CD4-positive, alpha-beta T cell (primary cell): ENCODE measurements at places on chromosomes 3 and 15.

DNA sequence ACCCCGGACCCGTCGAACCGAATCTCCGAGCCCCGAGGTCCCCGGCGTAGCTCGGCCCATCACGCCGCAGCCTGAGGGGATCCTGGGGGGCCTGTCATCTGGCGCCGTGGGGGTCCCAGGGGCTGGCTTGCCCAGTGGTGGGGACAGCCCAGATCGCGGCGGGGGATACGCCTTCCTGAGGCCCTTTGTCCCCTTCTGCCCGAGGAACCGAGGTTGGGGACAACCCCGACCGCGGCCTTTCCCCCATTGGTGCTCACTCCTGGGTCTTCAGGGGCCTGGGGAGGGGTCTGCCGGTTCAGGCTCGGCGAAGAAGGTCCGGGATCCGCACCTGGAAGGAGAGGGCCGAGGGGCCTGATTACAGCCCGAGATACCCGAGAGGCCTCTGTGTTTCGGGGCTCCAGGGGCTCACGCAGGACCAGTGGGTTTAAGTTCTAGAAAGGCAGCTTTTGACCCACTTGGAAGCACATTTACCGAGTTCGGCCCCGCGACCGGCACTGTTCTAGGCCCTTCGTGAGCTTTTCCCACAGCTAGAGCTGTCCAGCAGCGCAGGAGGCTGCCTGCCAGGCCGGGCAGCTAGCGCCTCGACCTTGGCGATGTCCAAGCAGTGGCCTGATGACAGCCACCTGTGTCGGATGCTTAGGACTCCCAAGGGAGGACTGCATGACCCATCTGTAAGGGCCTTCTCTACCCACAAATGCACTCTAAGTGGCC, 504 bp downstream of the ABHD2 start:
- no peak for DNase-seq

GRCh38 chr3:171311784-171312183, 148.4 kb downstream of the TNIK start:
- no peak for DNase-seq

DNA sequence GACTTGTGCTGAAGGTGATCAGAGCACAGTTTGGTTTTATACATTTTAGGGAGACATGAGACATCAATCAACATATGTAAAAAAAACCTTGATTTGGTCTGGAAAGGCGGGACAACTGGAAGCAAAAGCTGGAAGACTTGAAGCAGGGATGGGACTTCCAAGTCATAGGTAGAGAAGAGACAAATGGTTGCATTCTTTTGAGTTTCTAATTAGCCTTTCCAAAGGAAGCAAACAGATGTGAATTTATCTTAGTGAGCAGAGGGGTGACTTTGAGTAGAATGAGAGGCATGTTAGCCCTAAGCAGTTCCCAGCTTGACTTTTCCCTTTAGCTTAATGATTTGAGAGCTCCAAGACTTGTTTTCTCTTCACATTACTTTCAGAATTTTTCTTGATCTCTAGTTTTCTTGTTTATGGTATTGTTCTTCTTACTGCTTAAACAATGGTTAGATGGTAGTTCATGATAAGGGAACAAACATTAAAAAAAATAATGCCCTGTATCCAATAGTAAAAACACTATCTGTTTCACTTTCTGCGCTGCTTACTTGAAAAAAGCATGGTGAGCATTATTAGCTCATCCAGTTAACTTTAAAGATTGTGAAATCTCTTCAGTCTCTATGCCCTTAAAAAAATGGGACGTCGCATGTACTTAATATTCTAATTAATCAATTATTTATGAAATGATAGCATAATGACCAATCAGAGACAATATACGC, 48.5 kb upstream of the BCHE start:
- DNase-seq, result no peak

DNA sequence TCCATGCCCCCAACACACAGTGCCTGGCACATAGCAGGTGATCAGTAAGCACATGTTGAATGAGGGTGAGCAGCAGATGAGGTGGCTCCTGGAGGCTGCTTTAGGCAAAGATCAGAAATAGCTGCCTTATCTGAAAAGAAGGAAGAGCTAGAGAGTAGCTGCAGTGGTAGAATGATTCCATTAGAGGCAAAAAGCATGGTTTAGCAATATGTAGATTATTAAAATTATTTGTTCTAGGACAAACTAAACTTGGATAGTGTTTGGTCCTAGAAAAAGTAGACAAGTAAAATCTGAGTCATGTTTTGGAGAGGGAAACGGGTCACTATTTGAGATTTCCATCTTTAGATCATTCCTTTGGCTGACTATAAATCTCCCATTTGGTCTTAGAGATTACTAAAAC, 32.1 kb downstream of the KIF7 start:
- DNase-seq, result no peak

DNA sequence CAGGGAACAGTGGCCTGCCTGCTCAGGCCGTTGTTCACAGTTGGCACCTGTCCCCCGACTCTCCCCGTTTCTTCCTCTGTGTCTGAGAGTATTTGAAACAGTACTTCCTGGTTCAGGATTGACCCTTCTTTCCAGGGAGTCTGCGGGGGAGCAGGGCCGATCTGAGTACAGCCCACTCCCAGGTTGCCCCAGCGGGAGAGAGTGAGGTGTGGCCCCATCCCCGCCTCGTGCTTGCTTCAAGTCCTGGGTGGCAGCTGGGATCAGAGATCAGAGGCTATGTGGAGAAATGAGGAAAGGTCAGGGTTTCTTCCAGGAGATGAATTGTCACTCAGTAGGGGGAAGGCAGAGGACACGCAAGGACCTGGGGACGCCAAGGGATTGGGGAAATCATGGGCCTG, 6.5 kb upstream of the DLL4 start:
- DNase-seq, result no peak

DNA sequence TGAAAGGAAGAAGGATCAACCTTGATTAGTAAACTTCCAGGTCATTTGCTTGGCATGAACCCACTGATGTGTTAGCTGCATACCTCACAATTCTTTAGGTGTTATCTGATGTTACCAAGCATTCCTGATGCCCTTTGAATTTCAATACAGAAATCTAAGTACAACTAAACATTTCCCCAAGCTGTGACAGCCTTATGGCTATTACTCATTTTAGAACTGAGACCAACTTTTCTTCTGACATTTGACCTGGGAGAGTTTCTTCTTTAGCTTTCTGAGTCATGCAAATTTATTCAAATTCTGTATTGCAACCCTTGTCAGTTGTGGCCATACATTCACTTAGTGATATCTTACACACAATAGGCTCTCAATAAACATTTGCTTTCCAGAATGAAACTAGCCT, 124.3 kb downstream of the TIGIT start:
- no peak for DNase-seq

GRCh38 chr3:101966226-101966625, 116.9 kb downstream of the NFKBIZ start:
- DNase-seq, result no peak

GRCh38 chr3:57110214-57110613, 49.8 kb downstream of the SPATA12 start:
- no peak for DNase-seq

- DNase-seq, result peak; percentile 13
These were observed 159.5 kb upstream of the LPP start for GRCh38 chr3:187994221-187995042.

- no peak for DNase-seq
These were observed 617.2 kb upstream of the UBE2E2 start for GRCh38 chr3:22585911-22586310.

DNA sequence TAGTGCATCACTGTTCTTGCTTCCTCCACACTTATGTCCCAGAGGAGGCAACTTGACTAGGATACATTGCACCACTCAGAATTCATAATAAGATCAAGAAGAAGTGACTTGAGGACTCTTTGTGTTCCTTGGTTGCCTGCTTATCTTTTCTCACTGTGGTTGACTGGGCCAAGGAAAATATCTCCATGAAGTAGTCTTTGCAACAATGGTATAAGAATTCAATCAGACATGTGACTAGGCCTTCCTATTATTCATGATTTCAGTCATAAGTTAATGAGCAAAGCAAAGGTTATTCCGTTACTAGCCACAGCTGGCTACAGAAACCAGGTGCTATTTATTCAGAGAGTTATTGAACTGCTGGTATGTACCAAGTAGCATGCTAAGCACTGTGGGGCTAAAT, 359.3 kb downstream of the RORA start:
- no peak for DNase-seq

GRCh38 chr3:976006-976405, 116.8 kb upstream of the CNTN6 start:
- DNase-seq, result no peak

DNA sequence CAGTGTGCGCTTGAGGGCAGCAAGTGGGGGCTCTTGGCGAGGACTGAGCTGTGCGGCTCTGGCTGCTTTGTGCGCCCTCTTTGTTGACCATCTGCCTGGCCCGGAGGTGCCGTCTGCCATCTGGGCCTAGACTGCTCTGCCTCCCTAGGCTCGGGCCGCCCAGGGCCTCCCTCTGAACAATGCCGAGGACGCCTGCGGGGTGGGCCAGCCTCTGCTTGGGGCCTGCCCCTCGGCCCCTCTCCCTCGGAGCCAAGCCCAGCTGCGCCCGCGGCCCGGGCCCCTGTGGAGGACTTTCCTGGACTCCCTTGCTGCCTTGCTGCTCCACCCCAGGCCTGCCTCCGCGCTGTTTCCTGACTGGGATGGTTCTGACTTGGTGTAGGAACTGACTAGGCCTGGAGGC, 31.9 kb upstream of the SPSB4 start:
- no peak for DNase-seq

GRCh38 chr3:192928720-192929119, 11.1 kb upstream of the MB21D2 start:
- no peak for DNase-seq

DNA sequence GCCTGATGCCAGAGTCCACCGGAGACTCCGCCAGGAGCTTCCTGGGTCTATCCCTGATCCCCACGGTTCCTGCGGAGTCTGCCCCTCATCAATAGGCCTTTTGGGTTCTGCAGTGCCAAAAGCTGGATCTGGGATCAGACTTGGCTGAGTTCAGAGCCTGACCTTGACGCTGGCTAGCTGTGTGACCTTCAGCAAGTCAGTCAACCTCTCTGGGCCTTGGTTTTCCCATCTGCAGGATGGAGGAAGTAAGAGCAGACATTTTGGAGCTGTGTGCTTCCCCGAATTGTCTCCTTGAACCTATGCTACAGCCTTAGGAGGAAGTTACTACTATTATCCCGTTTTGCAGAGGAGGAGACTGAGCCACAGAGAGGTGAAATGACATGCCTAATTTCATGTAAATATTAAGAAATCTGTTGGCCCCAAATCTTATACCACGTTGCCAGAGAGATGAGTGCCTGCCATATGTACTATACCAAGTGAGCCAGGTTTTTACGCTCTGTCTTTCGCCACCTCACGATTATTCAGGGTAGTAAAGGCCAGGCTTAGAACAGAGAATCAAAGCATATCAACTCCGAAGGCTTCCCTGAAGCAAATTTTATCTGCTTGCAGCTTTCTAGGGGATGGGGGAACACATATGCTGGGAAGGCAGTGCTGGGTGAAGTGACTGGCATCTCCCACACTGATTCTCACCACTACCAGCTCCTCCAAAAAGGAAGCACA, 112.5 kb downstream of the SRGAP3 start:
- DNase-seq, result no peak

DNA sequence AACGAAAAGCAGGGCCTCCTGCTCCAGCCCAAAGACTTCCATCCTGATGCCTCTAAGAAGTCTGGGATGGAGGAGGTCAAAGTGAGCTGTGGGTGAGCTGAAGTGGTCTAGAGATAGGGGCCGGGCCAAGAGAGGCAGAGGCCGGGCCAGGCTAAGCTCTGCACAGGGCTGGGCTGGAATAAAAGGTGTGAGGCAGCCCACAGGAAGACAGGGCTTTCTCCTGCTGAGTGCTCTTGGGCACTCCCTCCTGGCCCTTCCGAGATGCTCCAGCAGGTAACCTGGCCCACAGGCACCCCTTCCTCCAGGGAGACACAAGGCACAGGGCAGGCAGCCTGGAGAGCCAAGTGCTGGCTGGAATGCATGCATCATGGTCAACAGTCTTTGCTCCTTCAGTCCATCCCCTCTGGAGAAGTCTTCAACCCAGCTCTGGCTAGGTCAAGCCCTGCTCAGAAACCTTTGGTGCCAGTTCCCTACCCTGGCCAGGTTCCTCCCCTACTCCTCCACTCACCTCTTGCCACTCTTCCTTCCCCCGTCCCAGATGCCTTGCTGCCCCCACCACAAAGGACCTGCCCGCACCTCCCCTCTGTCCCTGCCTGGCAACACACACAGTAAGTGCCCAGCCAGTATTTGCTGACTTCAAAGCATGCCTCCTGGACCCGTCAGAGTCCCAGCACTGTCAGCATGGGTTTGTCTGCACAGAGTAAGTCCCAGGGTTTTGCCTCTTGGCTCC, 93.6 kb downstream of the SEC22A start:
- DNase-seq, result no peak

DNA sequence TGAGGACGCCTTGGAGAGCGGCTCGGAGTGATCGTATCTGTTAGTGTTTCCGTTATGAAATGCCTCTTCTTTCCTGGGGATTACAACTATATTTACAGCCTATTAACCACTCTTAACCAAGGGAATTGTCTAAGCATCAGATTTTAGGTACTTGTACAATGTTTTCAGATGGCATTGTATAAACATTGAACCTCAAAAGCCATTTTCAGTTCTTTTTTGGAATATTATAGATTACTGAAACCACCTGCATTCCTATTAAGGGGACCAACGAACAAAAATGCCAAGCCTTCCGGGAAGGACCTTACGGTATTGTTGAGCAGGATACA, 1.1 kb downstream of the NEO1 start:
- DNase-seq, result no peak

- no peak for DNase-seq
These were observed 369.1 kb downstream of the RORA start for GRCh38 chr15:60859996-60860494.

DNA sequence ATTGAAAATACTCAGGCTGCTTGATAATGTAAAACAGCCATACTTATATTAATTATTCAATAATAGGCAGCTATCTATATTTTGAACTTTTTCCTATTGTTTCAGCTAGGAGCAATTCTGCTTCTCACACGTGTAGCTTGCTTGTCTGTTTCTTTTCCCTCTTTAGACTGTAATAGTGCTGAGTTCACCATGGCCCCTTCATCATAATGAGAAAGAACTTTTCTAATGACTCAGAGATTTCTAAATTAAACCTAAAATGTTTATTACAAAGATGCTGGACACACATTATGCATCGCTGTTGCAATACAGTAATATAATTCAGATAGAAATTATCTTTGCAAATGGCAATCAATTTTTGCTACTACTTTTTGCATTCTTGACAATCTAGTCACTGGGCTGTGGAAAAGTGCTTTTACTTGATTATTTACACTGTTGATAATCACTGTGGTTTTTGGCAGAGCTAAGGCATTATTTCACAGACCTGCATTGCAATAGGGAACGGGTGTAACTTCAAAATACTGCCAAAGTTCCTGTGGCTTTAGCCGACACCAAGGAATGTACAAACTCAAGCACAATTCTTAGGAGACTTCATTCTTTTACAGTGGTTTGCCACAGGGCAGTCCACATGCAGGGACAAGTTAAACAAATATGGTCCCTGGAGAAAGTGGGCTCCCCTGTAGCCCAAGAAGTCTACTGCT, 281.0 kb upstream of the TBL1XR1 start:
- DNase-seq, result no peak

GRCh38 chr15:36982430-36982829, 117.9 kb downstream of the MEIS2 start:
- no peak for DNase-seq
